NCI-H2081 (cell line): ENCODE measurements at places on chromosomes 2 and 18.

DNA sequence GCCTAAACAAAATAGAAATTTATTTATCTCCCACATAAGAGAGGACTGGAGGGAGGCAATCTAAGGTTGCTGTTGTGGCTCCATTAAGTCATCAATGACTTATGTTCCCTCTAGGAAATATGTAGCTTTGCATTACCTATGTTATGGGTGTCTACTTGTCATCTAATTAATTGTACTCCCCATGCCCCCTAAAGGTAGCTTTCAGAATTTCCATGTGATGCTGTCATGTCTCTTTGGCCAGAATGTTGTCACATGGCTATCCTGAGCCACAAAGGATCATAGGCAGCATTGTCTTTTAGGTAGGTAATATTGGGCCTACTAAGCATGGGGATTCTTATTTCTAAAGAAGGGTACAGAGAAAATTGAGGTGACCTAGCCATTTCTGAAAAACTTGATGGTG is 935.6 kb upstream of the FANCL start:
- peak; percentile 31 for DNase-seq

GRCh38 chr2:45681675-45682074 is 30.2 kb downstream of the PRKCE start:
- DNase-seq: no peak

DNA sequence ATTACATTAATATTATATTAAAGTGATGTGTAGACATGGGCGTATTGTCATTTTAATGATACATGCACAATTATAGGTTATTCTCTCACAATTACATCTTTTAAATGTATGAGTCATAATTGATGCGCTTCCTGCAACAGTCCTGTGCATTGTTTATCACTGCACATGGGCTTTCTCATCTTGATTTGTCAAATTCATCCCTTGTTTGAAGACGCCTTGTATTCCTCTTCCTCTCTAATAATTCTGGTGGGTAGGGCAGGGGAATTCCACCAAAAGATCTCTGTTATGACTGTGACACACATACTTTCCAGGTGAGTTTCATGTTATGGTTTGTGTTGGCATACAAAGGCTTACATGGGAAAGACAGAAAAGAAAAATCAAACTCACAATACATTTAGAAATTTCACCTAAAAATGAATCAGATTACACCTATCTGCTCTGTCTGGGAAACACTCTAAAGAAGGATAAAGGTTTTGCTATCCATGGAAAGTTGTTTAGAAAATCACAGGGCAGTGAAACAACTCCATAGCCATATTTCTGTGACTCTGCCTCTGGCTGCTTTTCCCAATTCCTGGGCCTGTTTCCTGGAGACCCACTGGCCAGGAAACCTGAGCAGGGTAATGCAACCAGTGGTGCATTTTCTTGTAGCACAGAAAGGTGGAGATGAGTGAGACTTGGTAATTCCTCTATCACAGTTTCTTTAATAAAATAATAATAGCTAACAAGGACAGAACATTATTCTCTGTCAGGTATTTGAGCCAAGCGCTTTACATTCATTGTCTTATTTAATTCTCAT is 13.2 kb downstream of the SLC9A2 start:
- no peak for DNase-seq

- DNase-seq: no peak
These were observed 8.4 kb upstream of the RNF125 start for GRCh38 chr18:32010124-32010721.

DNA sequence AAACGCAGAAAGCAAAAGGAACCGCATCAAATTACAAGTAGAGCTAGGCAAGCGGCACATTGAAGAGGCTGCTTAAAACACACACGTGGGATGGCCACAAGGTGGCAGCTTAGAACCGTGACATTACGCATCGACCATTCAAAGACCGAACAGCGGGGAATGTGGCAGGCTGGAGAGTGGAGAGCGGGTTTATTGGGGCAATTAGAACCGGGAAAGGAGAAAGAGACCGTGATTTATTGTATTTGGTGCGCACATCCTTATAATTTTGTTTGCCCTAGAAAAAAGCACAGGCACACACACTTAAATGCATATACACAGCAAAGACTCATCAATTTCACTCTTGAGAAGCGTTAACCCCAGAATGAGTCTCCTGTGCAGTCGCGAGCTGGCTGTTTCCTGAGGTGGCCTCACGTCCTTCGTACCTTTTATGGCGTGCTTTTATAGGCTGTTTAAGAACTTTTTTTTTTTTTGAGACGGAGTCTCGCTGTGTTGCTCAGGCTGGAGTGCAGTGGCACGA is 31.7 kb upstream of the MEP1B start:
- peak; percentile 95 for DNase-seq

DNA sequence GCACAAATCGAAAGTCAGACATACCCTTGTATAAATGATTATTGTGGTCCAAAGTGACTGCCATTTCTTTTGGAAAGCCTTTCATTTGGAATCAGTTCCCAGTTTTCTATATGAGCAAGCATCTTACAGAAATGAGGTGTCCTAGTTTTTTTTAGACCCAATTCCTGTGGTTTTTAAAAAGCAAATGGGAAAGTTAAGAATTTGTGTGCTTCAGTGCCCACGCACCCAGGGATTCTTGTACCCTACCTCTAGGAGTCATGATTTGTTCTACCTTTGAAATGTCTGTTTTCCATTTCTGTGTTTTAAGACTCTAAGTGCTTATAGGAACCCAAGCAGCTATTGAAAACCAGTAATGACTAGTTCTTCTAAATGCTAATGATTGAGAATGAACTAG is 218.1 kb downstream of the CAMKMT start:
- DNase-seq: no peak

DNA sequence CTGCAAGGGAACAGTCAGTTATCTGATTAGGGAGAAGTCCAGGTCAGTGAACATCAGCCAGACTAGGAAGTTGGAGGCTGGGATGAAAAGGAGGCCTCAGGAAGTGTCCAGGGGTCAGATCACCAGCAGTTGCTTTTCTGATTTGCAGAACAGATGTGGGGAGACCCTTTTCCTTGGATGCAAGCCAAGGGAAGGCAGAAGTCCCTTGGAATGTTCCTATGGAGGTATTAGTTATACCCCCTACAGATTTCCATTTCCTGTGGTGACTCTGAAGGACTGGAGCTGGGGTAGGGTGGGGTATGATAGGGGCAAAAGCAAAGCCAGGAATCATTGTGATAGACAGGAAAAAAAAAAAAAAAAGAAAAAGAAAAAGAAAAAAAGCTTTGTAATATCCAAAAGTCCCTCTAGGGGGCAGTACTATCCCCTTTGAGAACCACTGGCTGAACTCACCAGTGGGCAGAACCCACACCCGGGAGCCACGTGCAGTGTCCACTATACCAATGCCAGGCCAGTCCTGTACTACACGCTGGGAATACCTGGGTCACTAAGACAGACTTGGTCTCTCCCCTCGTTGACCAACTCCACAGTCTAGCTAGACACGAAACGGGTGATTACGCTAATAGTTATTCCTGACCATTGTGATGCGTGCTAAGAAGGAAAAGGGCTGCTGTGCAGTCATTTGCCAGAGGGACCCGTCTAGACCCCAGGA is 7.4 kb downstream of the DYSF start:
- DNase-seq: no peak

- no peak for DNase-seq
These were observed 12.8 kb upstream of the HPCAL1 start for GRCh38 chr2:10289891-10290290.

DNA sequence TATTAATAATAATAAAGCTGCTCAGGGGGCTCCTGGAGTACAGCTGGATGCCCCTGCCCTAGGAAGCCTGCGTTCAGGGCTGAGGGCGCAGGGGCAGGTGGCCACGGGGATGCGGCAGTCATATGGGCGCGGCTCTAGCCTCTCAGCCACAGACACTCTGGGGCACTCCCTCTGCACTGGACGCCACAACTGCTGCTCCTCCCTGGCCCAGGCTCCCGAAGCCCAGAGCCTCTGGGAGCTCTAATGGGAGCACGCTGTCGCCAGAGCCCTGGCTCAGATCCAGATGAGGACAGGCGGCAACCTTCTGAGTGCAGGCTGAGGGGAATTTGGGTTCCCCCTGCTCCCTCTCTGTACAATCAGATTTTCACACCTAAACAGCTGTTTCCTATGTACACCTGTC is 93.6 kb downstream of the MTCL1 start:
- DNase-seq: no peak

- peak; percentile 67 for DNase-seq
These were observed 1.5 kb downstream of the INO80D start for GRCh38 chr2:206084439-206084869.

GRCh38 chr18:4004183-4004829 is 450.8 kb downstream of the DLGAP1 start:
- no peak for DNase-seq

GRCh38 chr2:58138396-58139030 is 91.9 kb downstream of the VRK2 start:
- DNase-seq: no peak

DNA sequence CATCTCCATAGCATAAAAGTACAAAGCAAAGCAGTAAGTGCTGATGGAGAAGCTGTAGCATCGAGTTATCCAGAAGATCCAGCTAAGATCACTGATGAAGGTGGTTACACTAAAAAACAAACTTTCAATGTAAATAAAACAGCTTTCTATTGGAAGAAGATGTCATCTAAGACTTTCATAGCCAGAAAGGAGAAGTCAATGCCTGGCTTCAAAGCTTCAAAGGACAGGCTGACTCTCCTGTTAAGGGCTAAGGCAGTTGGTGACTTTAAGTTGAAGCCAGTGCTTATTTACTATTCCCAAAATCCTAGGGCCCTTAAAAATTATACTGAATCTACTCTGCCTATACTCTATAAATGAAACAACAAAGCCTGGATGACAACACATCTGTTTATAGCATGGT is 44.0 kb downstream of the METTL8 start:
- no peak for DNase-seq

GRCh38 chr2:169718930-169719504 is 14.6 kb upstream of the KLHL23 start:
- DNase-seq: no peak

- DNase-seq: no peak
These were observed 10.5 kb downstream of the MAP3K2 start for GRCh38 chr2:127377262-127377661.

- DNase-seq: peak; percentile 91
These were observed 61.6 kb downstream of the MFSD6 start for GRCh38 chr2:190469771-190470170.

DNA sequence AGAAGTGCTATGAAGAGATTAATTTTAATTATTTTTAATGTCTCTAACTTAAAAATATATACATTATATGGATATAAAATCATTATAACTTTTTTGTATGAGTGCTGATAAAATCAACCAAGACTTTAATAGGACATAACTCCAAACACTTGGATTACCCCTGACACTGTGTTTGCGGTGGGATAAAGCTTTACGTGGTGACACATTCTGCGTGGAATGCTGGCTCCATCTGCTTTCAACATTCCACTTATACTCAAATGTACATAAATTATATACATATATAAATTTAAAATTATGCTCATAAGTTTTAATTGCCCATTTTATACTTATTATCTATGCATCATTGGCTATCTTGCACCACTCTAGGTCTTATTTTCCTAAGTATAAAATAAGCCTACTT is 30.5 kb downstream of the LINC00305 start:
- DNase-seq: no peak
